ENCODE measurements at places on chromosomes 6 and 20. TPM values are rescaled to one million over a fixed set of nuclear protein-coding genes. Genes with fewer than 3 reads are reported as not detected.
A peak's percentile ranks its signal among the peaks of the same experiment; 100 is the strongest.

DNA sequence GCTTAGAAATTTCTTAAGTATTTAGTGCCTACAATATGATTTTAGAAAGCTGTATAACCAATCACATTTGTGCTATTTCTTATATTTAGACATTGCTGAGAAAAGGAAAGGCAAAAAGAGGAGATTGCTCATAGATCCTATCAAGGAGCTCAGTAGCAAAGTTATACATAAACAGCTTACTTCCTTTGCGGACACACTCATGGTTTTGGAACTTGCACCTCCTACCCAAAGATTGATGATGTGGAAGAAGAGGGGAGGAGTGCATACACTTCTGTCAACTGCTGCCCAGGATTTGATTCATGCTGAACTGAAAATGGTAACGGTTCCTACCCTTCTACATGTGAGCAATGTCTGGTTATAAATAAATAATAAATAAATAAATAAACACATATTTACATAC, 16.7 kb downstream of the RAD21L1 start:
- DNase-seq = no peak

SEL1L2 gene
- 0.62 TPM for total RNA-seq

- peak; percentile 14 for DNase-seq
These were observed 9.4 kb upstream of the SRC start for GRCh38 chr20:37336369-37337207.

GRCh38 chr6:4259391-4259790, 124.0 kb upstream of the ECI2 start:
- no peak for DNase-seq

TINAG gene
- total RNA-seq = 0.16 TPM

Measured in occipital lobe (tissue), 3 donors.